Stimulated activated CD4-positive, alpha-beta T cell treated with anti-CD3 and anti-CD28 coated beads, Interleukin-4, amount 100 ng/mL, for 48 hours (primary cell): ENCODE measurements at places on chromosomes 12 and 14.

DNA sequence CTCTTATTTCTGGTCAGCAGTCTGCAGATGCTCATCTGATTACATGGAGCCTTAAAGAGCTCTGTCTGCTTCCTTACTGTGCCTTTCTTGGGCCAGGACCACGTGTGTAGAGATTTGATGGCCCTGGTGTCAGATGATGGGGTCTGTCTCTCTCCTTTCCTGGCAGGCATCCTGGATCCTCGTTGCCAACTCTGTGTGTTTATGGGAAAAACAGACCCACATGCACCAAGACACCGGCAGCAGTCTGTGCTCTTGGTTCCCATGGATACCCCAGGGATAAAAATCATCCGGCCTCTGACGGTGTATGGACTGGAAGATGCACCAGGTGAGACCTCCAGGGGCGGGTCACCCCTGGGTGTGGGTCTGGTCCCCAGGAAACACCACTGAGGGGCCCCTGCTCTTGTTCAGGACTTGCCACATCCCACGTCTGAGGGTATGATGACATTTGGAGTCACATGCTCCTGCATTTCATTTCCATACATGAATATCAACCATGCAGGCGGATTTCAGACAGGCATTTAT is 18.5 kb upstream of the ALDH2 start:
- DNase-seq: no peak

DNA sequence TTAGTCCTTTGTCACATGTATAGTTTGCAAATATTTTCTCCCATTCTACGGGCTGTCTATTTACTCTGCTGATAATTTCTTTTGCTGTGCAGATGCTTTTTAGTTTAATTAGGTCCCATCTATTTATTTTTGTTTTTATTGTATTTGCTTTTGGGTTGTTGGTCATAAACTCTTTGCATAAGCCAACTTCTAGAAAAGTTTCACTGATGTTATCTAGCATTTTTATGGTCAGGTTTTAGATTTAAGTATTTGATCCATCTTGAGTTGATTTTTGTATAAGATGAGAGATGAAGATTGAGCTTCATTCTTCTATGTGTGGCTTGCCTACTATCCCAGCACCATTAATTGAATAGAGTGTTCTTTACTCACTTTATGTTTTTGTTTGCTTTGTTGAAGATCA is 1008.4 kb upstream of the ATXN7L3B start:
- no peak for DNase-seq

- DNase-seq: no peak
Observed at GRCh38 chr12:46963977-46964971, 115.1 kb upstream of the PCED1B start.

DNA sequence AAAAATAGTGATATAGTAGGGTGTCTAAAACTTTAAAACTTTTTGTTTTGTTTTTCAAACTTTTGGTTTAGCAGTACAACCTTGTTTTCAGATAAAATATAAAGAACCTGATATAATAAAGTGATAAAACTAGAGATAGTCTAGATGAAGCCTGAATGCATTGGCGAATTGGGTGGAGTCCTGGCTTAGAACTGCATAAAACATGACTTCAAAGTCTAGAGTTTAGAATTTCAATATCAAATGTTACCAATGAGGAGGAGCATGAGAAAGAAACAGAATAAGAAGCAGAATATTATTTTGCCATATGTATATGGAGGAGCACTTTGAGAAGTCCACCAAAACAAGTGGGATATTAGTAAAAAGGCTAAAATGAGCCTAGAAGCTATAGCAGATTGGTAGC is 263.6 kb downstream of the TMEM117 start:
- no peak for DNase-seq

GRCh38 chr12:113097716-113098440 is 37.7 kb downstream of the RASAL1 start:
- no peak for DNase-seq

- DNase-seq: no peak
Observed at GRCh38 chr12:16788506-16789203, 182.7 kb upstream of the LMO3 start.

DNA sequence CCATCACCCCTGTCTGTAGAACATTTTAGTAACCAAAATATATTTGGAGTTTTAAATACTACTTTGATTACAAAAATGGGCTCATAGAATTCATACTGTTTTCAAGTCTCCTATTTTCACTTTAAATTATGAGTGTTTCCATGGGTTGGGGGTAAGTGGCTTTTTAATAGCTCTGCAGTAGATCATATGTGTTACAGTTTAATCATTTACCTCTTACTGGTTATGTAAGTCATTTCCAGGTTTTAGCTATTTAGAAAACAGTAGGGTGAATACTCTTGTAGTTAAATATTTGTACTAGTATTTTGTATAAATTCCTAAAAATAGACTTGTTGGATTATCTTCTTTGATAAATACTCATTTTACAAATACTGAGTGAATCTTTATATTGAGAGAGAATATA is 8.2 kb downstream of the PCNX1 start:
- no peak for DNase-seq

DNA sequence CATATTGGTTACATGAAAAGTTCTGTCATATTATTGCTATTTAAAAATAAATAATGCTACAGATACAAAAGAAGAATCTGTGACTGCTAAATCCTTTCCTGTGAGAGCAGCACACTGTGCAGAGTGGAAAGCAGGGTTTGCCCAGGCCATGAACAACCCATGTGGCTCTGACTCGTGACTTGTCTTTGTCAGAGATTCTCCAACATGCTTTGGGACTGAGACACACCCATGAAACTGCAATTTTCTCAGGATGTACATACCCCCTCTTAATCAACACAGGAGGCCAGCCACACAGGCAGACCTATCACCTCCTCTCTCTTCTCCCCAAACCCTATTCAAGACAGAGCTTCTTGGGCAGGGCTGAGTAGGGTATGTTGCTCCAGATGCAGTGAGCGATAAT is 96.8 kb upstream of the NTF3 start:
- no peak for DNase-seq

DNA sequence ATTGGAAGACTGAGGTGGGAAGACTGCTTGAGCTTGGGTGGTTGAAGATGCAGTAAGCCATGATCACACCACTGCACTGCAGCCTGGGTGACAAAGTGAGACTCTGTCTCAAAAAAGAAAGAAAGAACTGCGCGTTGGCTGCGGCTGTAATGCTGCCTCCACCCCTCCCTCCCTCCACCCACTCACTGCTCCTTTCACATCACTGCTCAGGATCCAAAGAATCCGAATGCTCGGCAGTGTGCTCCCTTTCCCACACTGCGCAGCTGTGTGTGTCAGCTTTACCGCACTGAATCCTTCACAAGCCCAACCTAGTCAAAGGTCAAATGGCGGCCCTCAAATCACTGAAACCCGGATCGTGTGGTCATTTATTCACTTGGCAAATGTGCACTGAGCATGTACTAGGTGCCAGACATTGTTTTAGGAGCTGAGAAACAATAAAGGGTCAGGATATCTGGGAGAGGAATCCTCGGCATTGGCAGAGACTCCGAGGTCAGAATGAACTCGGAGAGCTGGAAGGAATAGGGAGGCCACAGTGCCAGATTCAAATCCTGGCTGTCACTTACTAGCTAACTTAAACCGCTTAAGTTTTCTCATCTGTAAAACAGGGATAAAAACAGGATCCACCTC is 11.5 kb upstream of the TDRD9 start:
- no peak for DNase-seq

GRCh38 chr14:75170772-75171171 is 5.6 kb downstream of the TMED10 start:
- DNase-seq: no peak

DNA sequence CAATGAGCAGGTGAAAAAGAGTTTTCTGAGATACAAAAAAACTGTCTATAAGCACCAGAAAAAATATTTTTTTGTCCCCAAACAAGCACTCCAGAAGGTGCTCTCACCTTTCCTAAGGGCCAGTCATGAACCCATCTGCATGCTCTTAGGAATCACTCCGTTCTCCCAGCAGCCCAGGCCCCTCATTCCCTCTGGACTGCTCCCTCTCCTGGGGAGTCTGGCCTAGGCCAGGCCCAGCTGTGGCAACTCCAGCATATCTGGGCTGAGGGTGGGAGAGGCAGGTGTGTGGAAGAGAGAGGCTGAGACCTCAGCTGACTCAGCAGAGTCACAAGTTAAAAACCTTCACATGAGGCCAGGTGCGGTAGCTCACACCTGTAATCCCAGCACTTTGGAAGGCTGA is 54.6 kb downstream of the TRAFD1 start:
- no peak for DNase-seq

GRCh38 chr12:131959116-131959515 is 9.4 kb downstream of the EP400 start:
- DNase-seq: no peak

GRCh38 chr12:83147341-83147740 is 460.6 kb downstream of the TMTC2 start:
- no peak for DNase-seq
